Peyer's patch (tissue), 4 donors: ENCODE measurements at places on chromosomes 6 and 20. TPM values are rescaled to one million over a fixed set of nuclear protein-coding genes. Genes with fewer than 3 reads are reported as not detected.

DNA sequence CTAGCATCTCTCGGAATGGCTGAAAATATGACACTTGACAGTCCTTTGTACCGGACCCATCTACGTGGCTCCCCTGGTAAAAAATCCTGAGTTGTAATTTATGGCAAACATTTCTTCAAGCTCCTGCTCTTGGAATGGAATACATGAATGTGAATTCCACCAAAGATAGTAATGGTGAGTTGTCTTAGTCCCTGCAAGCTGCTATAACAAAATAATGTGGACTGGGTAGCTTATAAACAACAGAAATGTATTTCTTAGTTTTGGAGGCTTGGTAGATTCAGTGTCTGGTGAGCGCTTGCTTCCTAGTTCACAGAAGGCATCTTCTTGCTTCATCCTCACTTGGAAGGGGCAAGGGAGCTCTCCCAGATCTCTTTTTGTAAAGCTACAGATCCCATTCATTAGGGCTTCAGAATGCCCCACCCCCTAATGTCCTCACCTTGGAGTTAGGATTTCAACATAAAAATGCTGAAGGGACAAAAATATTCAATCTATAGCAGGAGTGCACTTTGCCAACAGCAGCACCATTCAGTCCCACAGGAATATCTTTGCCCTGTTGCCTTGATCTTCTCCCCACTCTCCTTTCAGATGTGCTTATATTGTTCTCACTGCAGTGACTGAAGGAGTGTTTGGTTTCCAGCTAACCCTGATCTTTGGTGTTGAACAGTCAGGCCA is 167.8 kb upstream of the HDAC2 start:
- H3K4me1 ChIP-seq: no peaks in the 10 kb centered on the region
- no peak overlapping the region for H3K27ac ChIP-seq
- no peaks in the 10 kb centered on the region for H3K27me3 ChIP-seq
- no peaks in the 10 kb centered on the region for H3K36me3 ChIP-seq
- H3K4me3 ChIP-seq: no peak overlapping the region

- no peak overlapping the region for H3K27ac ChIP-seq
- no peak for DNase-seq
- no peaks in the 10 kb centered on the region for H3K4me1 ChIP-seq
- no peaks in the 10 kb centered on the region for H3K27me3 ChIP-seq
- no peak overlapping the region for H3K4me3 ChIP-seq
- peaks cover 2% of the 10 kb centered on the region for H3K36me3 ChIP-seq
Measured at GRCh38 chr20:35709259-35709658, 10.1 kb downstream of the ROMO1 start.

Gene SPATS1
- not detected for total RNA-seq

- H3K27me3 ChIP-seq: no peaks in the 10 kb centered on the region
- no peak for DNase-seq
- H3K27ac ChIP-seq: no peak overlapping the region
- no peaks in the 10 kb centered on the region for H3K4me1 ChIP-seq
- no peaks in the 10 kb centered on the region for H3K36me3 ChIP-seq
- no peak overlapping the region for H3K4me3 ChIP-seq
Measured at GRCh38 chr6:5673019-5673790, 333.5 kb downstream of the NRN1 start.

DNA sequence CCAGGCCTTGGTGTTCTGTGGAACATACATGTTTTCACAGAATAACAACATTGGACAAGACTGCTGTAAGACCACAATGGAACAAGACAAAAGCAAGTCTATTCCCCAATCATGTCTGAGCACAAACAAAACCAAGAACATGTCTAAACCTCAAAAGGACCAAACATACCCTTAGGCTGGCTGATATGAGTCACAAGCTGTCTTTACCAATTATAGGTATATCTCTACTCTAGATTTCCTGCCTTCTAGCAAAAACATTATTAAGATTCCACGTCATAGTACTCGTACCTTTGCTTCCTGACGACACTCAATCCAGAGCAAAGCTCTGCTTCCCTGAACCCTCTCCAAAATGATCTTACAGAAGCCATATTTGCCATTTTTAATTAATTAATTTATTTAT is 15.4 kb upstream of the L3MBTL1 start:
- no peaks in the 10 kb centered on the region for H3K27me3 ChIP-seq
- no peak overlapping the region for H3K27ac ChIP-seq
- DNase-seq: no peak
- H3K4me3 ChIP-seq: no peak overlapping the region
- H3K4me1 ChIP-seq: no peaks in the 10 kb centered on the region
- no peaks in the 10 kb centered on the region for H3K36me3 ChIP-seq

Gene LRP11
- total RNA-seq: 14.6 TPM

GRCh38 chr6:17240803-17241500 is 40.2 kb upstream of the RBM24 start:
- no peaks in the 10 kb centered on the region for H3K4me1 ChIP-seq
- no peak for DNase-seq
- H3K27me3 ChIP-seq: no peaks in the 10 kb centered on the region
- no peaks in the 10 kb centered on the region for H3K36me3 ChIP-seq

DNA sequence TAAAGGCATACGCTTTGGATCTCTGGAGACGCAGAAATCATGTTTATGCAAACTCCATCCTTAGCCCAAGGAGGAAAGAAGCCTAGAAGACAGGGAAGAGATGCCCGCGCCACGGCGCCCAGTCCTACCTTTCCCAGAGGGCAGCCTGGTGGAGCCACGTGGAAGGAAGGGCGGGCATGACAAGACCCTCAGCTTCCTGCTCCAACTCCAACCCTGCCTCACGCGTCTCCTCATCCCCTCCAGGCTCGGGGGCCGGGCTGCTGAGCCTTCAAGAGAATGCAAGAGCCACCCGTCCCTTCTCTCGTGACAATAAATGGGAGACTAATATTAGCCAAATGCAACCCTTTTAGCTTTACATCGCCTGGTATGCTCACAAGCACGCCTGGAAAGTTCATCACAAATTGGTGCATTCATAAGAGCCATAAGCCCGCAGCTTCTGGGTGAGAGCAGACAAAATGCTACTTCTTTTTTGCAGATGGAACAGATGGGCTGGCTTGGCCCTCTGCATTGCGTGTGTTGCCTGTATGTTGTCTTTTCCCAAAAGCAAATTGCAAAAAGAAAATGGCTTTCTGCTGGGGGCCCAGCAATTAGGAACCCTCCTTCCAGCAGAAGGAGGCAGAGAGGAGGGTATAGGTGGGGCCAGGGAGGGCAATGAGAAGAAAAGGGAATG is 8.2 kb upstream of the NTSR1 start:
- H3K36me3 ChIP-seq: no peaks in the 10 kb centered on the region
- no peak overlapping the region for H3K4me3 ChIP-seq
- no peaks in the 10 kb centered on the region for H3K27me3 ChIP-seq
- no peaks in the 10 kb centered on the region for H3K4me1 ChIP-seq
- DNase-seq: no peak

DNA sequence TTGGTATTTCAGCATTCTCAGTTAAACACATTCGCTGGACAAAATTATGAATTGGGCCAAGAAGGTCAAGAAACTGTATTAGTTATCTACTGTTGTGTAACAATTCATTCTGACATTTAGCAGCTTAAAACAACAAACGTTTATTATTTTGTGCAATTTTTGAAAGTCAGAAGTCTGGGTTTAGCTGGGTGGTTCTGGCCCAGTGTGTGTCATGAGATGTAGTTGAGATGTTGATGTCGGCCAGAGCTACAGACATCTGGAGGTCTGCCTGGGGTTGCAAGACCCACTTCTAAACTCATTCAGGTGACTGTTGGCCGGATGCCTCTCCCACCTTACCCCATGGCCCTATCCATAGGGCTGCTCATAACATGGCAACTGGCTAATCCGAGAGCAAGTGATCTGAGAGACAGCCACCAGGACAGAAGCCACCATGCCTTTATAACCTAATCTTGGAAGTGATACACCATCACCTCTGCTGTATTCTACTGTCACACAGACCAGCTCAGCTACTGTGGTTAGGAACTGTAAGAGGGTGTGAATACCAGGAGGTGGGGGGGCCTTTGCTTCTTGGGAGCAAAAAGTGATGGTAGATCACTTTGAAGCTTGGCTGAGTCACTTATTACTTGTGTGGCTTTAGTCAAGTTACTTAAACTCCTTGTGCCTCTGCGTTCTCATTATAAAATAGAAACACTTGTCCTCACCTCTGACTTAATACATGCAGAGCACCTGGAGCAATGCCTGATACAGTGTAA is 217.0 kb upstream of the MYLIP start:
- DNase-seq: no peak
- H3K4me3 ChIP-seq: no peak overlapping the region
- H3K27ac ChIP-seq: no peak overlapping the region
- H3K4me1 ChIP-seq: no peaks in the 10 kb centered on the region

GRCh38 chr6:56424064-56424463 is 176.7 kb upstream of the COL21A1 start:
- H3K27ac ChIP-seq: no peak overlapping the region
- no peaks in the 10 kb centered on the region for H3K27me3 ChIP-seq
- H3K36me3 ChIP-seq: no peaks in the 10 kb centered on the region
- no peak for DNase-seq
- H3K4me3 ChIP-seq: no peak overlapping the region

GRCh38 chr6:166660157-166660688 is 33.2 kb upstream of the RPS6KA2 start:
- no peak overlapping the region for H3K27ac ChIP-seq
- H3K27me3 ChIP-seq: no peaks in the 10 kb centered on the region
- H3K36me3 ChIP-seq: no peaks in the 10 kb centered on the region
- H3K4me1 ChIP-seq: no peaks in the 10 kb centered on the region
- no peak for DNase-seq
- no peak overlapping the region for H3K4me3 ChIP-seq

Gene RAB44
- 1.1 TPM for total RNA-seq

DNA sequence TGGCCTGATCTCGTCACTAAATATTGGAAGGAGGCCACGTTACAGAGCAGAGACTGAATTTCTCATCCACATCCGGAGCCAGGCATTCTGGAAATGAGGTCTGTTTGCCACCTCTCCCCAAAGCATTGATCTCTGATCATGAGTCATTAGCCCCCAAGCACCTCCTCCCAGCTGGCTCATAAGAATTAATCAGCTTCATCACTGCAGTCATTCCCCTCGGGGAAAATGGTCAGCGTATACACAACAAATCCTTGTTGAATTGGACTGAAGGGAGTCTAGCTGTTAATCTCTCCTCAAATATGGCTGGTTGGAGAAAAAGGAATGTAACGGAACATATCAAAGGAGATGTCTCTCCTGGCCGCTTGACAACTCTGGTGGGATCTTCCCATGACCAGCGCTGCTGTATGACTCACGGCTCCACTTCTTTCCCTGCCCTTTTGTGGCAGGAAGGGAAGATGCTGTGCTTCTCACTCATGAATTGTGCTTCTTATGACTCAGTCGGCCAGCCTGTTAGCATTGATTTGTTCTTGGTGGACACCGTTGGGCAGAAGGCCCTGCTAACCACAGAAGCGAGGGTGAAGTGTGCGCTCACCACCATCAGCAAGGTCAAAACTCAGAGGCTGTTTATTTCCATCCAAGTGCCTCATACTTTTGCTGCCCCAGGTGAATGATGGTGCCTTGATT is 76.7 kb downstream of the RNF182 start:
- no peaks in the 10 kb centered on the region for H3K36me3 ChIP-seq
- H3K4me1 ChIP-seq: no peaks in the 10 kb centered on the region
- H3K27me3 ChIP-seq: no peaks in the 10 kb centered on the region
- no peak for DNase-seq
- no peak overlapping the region for H3K4me3 ChIP-seq
- H3K27ac ChIP-seq: no peak overlapping the region

- no peak overlapping the region for H3K4me3 ChIP-seq
- no peaks in the 10 kb centered on the region for H3K36me3 ChIP-seq
- no peaks in the 10 kb centered on the region for H3K4me1 ChIP-seq
- H3K27me3 ChIP-seq: no peaks in the 10 kb centered on the region
- no peak overlapping the region for H3K27ac ChIP-seq
Measured at GRCh38 chr20:24605937-24606455, 136.6 kb downstream of the SYNDIG1 start.

- no peak overlapping the region for H3K4me3 ChIP-seq
- no peaks in the 10 kb centered on the region for H3K27me3 ChIP-seq
- no peak for DNase-seq
- H3K36me3 ChIP-seq: no peaks in the 10 kb centered on the region
- no peak overlapping the region for H3K27ac ChIP-seq
Measured at GRCh38 chr20:17479063-17479657, 52.0 kb downstream of the BFSP1 start.

Gene ZDHHC14
- total RNA-seq: 13.4 TPM

GRCh38 chr6:160337991-160338390 is 10.2 kb upstream of the SLC22A3 start:
- no peaks in the 10 kb centered on the region for H3K4me1 ChIP-seq
- no peaks in the 10 kb centered on the region for H3K36me3 ChIP-seq
- no peak overlapping the region for H3K27ac ChIP-seq
- H3K27me3 ChIP-seq: no peaks in the 10 kb centered on the region
- no peak for DNase-seq
